ENCODE measurements at places on chromosomes 5 and 9.

DNA sequence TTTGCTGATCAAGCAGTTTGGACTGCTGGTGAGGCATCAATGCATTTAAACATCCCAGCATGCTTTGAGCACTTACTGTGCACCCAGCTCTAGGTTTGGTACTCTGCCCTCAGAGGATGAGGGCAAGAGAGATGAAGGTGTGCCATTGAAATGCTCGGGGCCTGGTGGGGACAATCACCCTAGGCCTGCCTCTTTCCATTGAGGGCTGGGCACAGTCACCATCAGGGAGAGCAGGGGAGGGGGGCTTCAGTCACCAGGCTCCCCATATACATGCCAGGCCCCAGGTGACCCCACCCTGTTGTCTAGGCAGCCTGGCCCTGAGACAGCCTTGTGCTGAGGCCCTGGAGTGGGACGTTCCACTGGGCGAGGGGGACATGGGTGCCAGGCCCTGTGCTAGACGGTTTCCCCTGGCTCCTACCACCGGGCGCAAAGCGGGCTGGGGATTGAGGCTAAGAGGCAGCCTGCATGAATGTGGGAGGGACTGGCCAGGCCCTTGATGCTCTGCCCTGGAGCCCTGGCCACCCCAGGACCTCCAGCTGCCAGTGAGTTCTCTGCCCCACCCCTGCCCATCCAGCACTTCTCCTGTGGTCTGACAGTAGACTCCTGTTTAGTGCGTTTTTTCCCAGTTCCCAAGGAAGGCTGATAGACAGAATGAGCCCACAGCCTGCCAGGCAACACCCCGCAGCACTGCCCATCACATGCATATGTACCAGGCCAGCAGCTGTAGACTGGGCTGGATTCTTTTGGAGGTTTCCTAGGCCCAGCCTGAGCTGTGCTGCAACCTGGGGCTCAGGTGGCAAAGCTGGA lies 18.9 kb downstream of the TCF7 start:
- DNase-seq, result peak; percentile 6

DNA sequence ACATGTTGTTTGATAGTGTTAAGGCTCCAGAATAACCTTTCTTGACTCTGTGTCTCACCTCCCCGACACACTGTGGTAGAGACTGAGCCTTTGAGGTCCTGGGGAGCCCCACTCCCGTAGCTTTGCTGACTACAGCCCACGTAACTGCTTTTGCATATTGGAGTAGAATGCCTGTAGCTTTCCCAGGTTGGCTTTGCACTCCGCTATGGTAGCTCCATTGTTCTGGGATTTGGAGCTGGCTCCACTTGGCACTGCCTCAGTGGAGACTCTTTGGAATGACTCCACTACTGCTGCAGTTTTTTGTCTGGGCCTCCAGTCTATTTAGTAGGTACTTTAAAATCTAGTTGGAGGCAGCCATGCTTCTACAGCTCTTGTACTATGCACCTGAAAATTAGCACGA lies 56.2 kb upstream of the ANXA1 start:
- no peak for DNase-seq

DNA sequence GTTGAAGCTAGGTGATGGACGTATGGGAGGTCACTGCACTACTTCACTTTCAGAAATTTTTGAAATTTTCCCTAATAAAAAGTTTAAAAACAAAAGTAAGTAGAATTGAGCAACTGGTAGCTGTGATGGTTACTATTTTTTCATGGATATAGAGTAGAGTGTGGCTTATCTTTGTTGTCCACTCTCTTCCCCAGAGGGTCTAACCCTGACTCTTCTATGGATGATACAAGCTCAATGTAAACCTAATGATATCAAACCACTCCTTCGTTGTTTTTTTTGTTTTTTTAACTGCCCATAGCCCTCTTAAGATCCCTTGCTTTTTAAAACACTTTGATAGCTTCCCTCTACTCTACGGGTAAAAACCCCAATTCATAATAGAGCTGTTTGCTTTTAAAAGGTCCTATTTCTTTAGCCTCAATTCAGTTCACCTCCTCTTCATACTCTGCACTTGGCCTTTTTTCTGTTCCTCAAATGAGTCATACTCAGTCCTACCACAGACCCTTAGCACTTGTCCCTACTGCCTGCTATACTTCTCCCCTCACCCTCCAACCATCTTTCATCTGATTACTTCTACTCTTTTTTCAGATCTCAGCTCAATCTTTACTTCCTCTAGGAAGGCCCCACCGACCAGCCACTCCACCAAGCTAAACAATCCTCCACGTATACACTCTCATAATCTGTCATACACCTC lies 2.6 kb downstream of the HDAC3 start:
- DNase-seq, result no peak

DNA sequence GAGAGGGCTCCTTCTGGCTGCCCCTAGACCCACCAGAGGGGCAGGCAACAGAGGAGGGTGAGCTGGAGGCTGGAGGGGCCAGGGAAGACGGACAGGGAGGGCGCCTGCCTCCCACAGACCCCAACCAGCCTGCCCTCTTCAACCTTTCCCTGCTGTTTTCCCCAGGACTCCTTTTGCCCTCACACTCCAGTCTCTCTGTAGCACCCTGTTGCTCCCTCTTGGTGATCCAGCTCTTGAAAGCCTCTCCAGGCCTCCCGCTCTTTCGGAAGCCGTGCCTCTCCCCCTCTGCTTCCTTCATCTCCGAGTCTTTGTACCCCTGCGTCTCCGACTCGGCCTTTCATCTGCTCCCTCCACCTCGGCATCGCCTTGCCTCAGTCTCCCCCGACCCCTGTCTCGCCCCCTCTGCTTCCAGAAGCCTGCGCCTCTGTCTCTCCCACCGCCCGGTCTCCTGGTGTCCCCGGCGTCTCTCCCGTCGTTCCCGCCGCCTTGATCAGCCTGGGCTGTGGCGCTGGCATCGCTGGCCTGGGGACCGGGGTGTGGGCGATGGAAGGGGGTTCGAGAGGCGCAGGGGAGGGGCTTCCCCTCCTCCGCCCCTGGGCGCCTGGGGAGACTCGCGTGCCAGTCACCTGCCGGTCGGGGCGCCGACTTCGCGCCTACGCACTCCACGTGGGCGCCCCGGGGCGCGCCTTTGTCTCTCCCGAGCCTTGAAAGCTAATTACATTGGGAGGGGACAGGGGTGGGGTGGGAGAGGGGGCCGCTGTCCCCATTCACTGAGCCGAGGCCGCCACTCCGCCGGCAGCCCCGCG lies 5.3 kb upstream of the PRDM12 start:
- no peak for DNase-seq

GRCh38 chr9:79489261-79490000 lies 82.3 kb upstream of the TLE4 start:
- peak; percentile 20 for DNase-seq

DNA sequence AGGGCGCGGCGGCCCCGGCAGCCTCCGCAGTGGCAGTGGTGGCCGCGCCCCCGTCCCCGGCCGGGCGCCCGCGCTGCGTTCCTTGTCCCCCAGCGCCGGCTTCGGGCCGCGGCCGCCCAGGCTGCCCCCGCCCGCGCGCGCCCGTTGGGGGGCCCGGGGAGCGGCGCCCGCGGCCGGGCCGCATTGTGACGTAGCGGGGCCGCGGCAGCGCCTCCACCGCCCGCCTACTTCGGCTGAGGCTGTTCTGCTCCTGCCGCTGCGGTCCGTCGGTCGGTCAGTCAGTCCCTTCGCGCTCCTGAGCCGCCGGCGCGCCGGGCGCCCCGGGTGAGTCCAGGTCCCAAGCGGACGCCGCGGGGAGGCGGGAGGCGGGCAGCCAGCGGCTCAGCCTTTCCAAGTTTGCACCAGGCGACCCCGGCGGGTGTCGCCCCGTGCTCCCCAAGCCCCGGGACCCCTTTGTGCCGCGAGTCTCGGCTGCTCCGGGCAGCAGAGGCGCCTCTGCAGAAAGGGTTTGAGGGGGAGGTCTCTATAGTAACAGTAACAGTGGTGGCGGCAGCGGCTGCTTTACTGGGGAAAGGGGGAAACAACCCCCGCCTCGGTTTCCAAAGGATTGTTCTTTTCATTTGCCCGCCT lies at the start of gene SNCAIP:
Gene SNCAIP, plus strand, starts transcription at position 277 of the 630 bp plus-strand sequence. CDS start 78,898 bp downstream, outside the sequence.
- DNase-seq, result peak; percentile 43

DNA sequence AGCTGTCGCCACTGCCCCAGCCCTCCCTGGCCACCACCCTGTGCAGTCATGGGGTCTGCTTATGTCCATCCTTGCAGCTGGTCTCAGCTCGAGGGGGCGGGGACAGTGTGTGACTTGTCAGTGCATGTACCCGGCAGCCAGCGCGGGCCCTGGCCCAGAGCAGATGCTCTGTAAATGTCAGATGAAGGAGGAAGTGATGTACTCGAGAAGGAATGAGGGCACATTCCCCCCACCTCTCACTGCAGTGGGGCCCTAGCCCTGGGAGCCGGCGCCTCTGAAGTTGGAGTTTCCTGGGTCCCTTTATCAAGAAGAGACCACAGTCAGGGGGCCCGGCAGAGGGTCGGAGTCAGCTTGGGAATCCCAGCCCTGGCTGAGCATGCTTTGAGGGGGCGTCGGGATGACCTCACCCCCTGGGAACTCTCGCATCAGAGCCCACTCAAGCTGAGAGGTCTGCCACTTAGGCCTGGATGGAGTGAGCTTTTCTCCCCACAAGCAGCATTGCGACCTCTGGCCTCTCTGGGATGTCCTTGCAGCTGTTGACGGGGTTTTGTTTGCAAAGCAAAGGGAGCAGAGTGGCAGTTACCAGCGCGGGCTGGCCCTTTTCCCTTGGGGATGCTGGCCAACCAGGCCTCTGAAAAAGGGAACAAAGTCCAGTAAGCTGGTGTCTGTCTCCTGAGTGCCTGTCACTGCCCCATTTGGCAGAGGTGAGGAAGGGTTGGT lies 19.0 kb downstream of the NEURL1B start:
- DNase-seq, result peak; percentile 83

DNA sequence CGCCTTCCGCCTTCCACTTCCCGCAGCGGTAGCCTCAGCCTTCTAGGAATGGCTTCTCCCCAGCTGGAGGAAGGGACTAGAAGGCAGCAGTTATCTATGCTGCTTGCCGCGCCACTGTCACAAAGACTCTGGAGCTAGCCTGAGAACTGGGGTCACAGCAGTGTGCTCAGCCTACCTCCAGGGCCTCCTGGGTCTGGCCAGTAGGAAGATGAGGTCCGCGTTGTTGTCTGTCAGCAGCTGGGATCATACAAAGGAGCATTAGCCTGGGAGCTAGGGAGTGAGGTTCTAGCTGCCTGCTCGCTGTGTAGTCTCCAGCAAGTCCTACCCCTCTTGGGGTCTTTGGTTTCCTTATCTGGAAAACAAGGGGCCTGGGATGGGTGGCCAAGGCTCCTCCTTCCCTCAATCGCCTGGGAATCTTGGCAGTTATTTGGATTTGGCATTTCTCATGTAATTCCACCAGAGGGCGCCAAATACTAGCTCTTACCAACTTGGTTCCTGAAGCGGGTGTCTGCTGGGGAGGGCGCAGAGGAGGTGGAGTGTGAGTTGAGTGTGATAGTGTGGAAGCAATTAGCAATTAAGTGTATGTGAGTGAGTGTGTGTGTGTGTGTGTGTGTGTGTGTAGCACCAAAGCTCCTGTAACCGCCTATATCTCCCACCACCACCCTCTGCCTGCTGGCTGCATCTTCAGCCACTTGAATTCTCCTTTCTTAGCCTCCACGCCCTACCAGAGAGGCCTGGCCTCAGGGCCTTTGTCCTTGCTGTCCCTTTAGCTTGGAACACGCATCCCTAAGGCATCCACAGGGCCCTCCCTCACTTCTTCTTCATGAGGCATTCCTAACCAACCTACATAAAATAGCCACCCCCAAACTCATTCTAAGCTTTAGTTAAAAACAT lies 97.1 kb downstream of the ENTREP1 start:
- peak; percentile 55 for DNase-seq

DNA sequence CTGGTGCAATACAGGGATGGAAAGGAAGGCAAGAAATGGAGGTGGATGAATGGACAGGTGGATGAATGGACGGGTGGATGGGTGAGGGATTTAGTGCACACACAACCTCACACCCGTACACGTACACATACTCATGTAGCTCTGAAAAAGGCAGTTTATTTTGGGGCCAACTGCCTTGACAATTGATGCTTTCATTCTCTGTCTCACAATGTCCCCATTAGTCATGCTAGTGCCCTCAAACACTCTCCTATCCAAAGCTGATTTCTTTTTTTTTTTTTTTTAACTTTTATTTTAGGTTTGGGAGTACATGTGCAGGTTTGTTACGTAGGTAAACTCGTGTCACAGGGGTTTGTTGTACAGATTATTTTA lies 495.0 kb downstream of the DMAC1 start:
- DNase-seq, result no peak

DNA sequence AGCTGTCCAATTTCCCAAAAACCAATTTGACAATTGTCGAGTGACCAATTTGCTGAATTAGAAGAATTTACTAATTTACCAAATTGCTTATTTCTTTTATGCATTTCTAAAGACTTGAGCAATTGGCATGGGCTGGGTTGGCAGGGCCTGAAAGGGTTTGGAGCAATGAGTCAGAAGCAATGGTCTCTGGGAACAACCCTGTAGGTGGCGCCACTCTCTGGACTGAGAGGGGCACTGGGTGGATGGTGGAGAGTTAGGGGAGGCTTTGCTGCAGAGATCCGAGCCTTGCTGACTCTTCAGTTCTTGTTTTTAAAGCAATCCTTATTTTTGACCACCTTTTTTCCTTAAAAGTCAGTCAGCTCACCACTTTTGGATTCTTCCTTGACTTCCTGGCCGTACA lies 71.5 kb upstream of the RPS23 start:
- DNase-seq, result peak; percentile 12

Data from transverse colon (tissue), 4 donors.